ENCODE measurements at places on chromosomes 3 and 15.

GRCh38 chr15:87312221-87312620 lies 944.3 kb downstream of the NTRK3 start:
- no peak for DNase-seq

- DNase-seq: no peak
Measured at GRCh38 chr15:67037694-67038093, 27.7 kb upstream of the SMAD3 start.

- DNase-seq: no peak
Measured at GRCh38 chr15:79067072-79067833, 23.3 kb downstream of the RASGRF1 start.

GRCh38 chr15:82079736-82080135 lies 33.9 kb upstream of the MEX3B start:
- DNase-seq: no peak

- no peak for DNase-seq
Measured at GRCh38 chr15:25981114-25981513, 118.0 kb upstream of the ATP10A start.

GRCh38 chr3:141386611-141387111 lies 18.4 kb downstream of the ZBTB38 start:
- no peak for DNase-seq
